Epithelial cell of proximal tubule (primary cell): ENCODE measurements at places on chromosomes 6 and 20. TPM values are rescaled to one million over a fixed set of nuclear protein-coding genes. Genes with fewer than 3 reads are reported as not detected.

- no peak for DNase-seq
These were observed 81.4 kb downstream of the IRAK1BP1 start for GRCh38 chr6:78948785-78949184.

GRCh38 chr6:157726892-157727628 is 96.0 kb upstream of the SNX9 start:
- DNase-seq: no peak

DNA sequence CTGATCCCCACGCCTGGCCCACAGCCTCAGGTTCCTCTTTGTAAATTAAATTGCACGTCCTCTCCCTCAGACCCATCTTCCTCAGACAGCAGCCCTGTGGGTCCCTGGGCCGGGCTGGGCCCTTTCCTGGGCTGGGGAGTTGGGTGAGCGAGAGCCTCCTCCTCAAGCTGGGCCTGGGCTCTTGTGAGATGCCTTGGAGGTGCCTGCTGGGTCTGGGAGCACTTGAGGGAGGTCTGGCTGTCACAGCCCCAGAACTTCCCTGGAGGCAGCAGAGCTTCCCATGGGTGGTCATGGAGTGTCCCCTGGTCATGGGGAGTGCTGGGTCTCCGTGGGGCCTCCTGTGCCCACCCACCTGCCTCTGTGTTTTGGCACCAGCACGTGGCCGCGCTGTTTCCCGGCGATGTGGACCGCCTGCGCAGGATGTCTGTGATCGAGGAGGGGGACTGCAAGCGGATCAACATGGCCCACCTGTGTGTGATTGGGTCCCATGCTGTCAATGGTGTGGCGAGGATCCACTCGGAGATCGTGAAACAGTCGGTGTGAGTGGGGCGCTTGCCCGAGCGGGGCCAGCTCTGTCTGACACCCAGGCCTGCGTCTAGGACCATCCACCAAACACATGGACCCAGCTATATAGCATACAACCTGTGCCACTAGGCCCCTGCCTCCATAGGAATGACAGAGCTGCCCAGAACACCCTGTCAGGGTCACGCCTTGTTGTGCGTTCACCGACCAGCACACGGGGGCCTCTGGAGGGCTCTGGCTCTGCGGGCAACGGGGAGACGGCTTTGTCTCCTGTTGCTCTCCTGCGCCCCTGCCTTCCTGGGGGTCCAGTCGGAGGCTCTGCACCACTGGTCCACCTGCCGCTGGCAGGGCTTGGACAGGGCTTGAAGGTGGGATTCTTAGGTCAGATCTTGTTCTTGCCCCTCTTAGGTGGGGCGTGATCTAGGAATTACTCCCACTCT is 33.0 kb downstream of the PYGB start:
- no peak for DNase-seq

GRCh38 chr6:35392111-35392702 is 49.8 kb downstream of the PPARD start:
- no peak for DNase-seq

DNA sequence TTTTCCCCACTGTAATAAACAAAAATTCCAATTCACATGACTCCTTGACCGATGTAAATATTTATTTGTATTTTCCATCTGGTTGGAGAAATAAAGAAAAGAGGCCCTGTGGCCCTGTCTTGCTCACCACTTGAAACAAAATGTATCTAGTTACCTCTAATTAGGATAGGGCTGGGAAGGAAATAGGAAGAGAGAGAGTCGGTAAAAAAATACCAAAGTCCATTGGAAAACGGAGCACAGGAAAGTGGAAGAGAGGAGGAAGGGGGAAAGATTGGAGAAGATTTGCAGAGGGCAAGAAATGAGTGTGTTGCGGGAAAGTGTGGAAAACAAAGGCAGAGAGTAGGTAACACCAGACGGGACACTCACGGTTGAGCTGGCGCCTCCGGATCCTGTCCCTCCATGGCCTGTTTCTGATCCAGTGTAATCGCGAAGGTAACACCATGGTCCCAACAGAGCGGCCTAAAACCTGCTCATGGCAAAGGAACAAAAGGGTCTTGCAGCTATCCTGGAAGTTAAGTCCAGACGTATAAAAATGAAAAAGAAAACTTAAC is 105.8 kb upstream of the RIPOR2 start:
- DNase-seq: no peak

GRCh38 chr6:150654608-150655007 is 54.9 kb downstream of the PLEKHG1 start:
- no peak for DNase-seq

GRCh38 chr6:149820506-149820905 is 43.7 kb downstream of the LRP11 start:
- no peak for DNase-seq

DNA sequence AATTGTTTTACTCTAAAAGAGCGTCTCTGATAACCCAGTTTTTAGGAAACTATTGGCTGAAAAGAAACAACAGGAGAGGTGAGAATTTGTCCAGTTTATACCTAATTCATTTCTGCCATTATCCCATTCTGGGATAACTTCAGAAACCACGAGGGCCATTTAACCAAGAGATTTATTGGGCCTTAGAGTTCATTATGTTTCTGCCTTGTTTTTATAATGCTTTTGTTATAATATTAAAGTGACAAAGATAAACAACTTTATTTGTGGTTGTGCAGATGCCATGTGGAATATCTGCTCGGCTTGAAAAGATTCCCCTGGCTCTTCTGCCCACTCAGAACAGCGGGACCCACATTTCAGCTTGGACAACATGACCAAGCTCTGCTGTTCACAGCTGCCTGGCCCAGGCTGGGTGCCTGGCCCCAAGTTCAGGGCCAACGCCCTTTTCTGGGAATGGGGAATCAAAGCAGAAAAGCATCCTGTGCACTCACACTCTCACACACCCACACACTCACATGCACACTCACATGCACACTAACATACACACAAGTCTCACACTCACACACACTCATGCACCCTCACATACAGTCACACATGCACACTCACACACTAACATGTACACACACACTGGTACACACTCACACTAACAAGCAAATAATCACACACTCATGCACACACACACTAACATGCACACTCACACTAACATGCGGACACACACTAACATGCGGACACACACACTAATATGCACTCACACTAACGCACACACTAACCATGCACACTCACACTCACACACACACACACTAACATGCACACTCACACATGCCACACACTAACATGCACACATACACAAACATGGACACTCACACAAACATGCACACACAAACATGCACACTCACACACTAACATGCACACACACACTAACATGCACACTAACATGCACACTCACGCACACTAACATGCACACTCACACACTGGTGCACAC is 86.7 kb upstream of the NEDD9 start:
- no peak for DNase-seq

- no peak for DNase-seq
These were observed 289 bp downstream of the FOXP4 start for GRCh38 chr6:41546475-41546865.

GRCh38 chr20:24954566-24954965 is 5.5 kb downstream of the CST7 start:
- no peak for DNase-seq

DNA sequence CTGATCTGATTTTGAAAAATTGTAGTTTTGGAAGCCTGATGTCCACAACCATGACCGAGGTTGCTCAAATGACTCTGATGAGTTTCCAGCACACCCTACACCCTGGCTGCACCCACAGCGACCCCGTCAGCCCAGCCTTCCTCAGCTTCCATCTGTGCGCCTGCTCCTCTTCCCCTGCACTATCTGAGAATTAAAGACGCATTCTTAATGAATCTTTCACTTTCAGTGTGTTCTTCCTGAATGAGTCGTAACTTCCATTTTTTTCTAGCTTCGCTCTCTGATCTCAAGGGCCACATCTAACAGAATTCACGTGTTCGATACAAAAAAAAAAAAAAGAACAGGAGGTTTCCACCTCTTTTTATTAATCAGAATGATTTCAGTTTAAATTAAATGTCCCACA is 21.3 kb upstream of the RREB1 start:
- DNase-seq: no peak

DNA sequence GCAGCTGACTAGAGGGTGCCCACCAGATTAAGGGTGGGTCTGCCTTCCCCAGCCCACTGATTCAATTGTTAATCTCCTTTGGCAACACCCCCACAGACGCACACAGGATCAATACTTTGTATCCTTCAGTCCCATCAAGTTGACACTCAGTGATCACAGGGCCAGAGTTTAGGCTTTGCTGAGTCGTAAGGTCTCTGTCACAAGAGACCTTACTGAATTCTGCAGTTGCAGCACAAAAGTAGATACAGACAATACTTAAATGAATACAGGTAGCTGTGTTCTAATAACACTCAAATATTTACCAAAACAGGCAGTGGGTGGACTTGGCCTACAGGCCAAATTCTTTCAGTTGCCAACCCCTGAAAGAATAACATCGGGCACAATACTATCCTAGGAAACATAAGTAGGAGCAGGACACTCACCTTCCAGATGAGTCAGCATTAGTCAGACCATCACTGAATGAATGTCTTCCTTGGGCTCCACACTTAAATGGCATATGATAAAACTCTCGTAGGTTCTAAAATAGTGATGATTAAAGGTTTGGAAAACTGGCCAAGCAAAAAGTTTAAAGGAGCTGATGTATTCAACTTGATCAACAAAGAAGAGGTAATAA is 190.0 kb downstream of the UBE3D start:
- DNase-seq: peak; percentile 92

- no peak for DNase-seq
These were observed 1.9 kb upstream of the NFKBIE start for GRCh38 chr6:44267252-44267651.

GRCh38 chr6:138601128-138601527 is 101.8 kb upstream of the NHSL1 start:
- no peak for DNase-seq

DNA sequence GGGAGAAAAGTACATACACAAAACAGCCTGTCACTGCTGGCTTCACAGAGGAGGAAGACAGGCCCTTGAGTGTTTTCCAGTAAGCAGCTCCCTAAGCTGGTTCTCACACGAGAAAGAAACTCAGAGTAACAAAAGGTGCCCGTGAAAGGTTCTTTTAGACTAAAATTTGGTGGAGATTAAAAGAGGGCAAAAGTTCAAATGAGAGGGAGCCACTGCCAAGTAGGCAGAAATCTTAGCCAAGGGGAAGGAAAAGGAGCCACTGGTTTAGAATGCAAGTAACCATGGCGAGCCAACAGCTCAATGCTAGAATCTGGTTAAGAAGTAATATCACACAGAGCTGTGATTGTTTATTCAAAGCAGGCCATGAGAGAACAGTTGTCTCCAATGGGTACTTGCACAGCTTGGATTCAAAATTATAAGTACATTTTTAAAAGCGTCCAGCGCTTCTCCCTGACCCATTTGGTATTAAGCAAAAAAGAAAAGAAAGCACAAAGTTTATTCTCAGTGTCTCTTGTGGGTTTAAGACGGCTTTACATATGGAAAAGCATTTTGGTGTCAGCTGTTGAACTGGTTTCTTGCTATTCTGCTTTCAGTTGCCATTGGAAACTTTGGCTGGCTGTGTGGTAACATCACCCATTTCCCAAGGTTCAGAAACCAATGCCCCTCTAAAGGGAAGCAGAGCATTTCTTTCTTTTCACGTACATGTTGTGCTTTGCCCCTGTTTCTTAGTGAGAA is 648.5 kb downstream of the RNF144B start:
- no peak for DNase-seq

DNA sequence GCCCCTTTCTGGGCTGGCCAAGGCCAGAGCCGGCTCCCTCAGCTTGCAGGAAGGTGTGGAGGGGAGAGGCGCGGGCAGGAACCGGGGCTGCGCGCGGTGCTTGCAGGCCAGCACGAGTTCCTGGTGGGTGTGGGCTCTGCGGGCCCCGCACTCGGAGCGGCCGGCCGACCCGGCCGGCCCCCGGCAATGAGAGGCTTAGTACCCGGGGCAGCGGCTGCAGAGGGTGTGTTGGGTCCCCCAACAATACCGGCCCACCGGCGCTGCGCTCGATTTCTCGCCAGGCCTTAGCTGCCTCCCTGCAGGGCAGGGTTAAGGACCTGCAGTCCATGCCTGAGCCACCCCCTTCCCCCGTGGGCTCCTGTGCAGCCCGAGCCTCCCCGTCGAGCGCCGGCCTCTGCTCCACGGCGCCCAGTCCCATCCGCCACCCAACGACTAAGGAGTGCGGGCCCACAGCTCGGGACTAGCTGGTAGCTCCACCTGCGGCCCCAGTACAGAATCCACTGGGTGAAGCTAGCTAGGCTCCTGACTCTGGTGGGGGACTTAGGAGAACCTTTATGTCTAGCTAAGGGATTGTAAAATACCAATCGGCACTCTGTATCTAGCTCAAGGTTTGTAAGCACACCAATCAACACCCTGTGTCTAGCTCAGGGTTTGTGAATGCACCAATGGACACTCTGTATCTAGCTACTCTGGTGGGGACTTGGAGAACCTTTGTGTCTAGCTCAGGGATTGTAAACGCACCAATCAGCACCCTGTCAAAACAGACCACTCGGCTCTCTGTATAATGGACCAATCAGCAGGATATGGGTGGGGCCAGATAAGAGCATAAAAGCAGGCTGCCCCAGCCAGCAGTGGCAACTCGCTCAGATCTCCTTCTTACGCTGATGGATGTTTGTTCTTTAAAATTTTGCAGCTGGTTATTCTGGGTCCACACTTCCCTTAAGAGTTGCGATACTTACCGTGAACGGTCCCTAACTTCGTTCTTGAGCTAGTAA is 167.4 kb upstream of the RREB1 start:
- no peak for DNase-seq

GRCh38 chr6:147579667-147580066 is 71.2 kb downstream of the SAMD5 start:
- DNase-seq: no peak

GRCh38 chr6:168691774-168692173 is 250.8 kb downstream of the SMOC2 start:
- no peak for DNase-seq

- no peak for DNase-seq
These were observed 13.2 kb upstream of the SALL4 start for GRCh38 chr20:51815383-51816076.

- DNase-seq: no peak
These were observed 7.6 kb downstream of the NKAIN4 start for GRCh38 chr20:63246490-63247288.

DNA sequence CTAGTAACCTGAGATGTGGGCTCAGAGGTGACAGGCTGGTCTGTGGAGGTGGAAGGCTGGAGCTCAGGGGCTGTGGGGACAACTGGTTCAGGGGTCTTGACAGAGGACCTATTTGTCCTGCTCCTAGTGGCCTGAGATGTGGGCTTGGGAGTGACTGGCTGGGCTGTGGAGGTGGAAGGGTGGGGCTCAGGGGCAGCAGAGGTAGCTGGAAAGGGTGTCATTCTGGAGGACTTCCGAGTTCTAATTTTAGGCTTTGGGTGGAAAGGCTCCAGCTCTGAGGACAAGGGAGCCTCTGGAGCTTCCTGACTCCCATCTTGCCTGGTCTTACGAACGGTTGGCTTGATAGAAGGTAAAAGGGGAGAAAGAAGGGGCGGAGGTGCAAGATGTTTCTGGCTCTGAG is 11.5 kb downstream of the MDC1 start:
- no peak for DNase-seq

Gene VWA7
- 0.65 and 2.2 TPM in 2 replicates for total RNA-seq

Gene PSORS1C1
- total RNA-seq: 1.1 and 2.8 TPM in 2 replicates

Gene OR2H1
- total RNA-seq: not detected in 2 replicates

Gene FAM83C
- total RNA-seq: 0.14 TPM in 1 of 2 replicates, not detected in the other

Gene ULBP1
- 0.23 and 0.94 TPM in 2 replicates for total RNA-seq

Gene FAM184A
- total RNA-seq: 1.2 and 1.9 TPM in 2 replicates

Gene PRR18
- 0.94 TPM in 1 of 2 replicates, not detected in the other for total RNA-seq
